ENCODE measurements at places on chromosomes 6 and 20.
A peak's percentile ranks its signal among the peaks of the same experiment; 100 is the strongest.

DNA sequence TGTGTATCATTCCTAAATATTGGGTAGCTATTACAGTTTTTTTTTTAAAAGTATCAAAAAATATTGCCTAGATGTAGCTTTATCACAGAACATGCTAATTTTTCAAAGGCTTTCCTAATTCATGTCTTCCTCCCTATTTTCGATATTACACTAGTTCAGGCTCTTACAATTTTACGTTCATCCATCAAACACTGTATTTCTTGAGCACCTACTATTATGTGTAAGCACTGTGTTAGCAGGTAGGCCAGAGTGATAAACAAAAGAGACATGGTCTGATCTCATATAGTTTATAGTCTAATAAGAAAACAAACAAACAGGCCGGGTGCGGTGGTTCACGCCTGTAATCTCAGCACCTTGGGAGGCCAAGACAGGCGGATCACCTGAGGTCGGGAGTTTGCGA lies 69.5 kb downstream of the FAM217A start:
- DNase-seq: no peak

- no peak for DNase-seq
Measured at GRCh38 chr6:134719911-134720310, 230.0 kb downstream of the ALDH8A1 start.

GRCh38 chr6:35047265-35048011 lies 93.7 kb downstream of the TCP11 start:
- no peak for DNase-seq

- DNase-seq: no peak
Measured at GRCh38 chr20:58224097-58224496, 4.4 kb downstream of the ANKRD60 start.

DNA sequence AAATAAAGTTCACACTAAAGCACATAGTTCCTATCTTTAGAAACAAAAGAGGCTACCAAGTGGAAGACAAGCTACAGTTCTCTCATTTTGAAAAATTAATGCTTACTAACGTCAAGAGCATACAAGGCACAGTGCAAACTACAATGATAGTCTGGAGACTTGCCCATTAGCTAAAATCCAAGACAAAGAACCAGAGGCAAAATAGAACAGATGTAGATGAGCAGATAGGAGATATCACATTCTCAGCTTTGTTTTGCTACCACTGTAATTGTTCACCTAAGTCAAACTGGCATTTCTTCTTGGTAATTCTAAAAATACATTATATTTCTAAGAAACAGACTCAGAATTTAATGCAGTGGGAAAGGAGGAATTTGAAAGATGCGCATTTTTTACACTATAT lies 5.2 kb downstream of the TMEM30A start:
- DNase-seq: no peak

DNA sequence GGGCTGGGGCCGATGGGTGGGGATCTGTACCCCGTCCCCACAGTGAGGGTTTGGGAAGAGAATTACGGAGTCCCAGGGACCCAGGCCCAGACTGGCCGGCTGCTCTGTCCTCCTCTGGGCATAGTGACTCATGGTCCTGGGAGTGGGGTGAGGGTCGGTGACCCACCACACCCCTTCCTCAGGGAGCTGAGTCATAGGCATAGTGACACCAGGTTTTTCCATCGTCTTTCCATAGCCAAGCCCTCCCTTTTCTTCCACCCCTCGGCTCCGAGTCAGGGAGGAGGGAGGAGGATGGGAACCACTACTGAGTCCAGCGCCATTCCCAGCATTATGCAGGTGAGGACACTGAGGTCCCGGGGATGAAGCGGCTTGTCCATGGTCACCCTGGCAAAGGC lies 8.9 kb downstream of the CYP21A2 start:
- no peak for DNase-seq

- no peak for DNase-seq
Measured at GRCh38 chr6:29925727-29926412, 16.5 kb upstream of the HLA-A start.

DNA sequence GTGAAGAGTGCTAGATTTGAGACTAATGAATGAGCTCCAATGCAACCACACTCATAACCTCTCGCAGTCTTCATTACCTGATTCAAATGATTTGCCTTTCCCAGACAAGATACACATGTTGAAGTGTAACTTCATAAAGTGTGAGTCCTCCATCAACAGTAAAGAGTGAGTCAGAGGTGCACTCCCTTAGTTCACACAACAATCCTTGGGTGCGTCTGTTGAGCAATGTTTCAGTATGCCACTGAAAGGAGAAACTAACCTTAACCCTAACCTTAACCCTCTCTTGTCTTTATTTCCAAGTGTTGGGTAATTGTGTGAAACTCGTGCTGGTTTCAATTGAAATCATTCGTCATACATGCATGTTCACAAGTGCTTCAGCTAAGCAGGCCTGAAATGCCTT lies 21.0 kb upstream of the RIN2 start:
- DNase-seq: no peak

- no peak for DNase-seq
Measured at GRCh38 chr6:150535151-150535804, 64.4 kb upstream of the PLEKHG1 start.

- DNase-seq: no peak
Measured at GRCh38 chr6:50913105-50913770, 94.6 kb downstream of the TFAP2B start.

DNA sequence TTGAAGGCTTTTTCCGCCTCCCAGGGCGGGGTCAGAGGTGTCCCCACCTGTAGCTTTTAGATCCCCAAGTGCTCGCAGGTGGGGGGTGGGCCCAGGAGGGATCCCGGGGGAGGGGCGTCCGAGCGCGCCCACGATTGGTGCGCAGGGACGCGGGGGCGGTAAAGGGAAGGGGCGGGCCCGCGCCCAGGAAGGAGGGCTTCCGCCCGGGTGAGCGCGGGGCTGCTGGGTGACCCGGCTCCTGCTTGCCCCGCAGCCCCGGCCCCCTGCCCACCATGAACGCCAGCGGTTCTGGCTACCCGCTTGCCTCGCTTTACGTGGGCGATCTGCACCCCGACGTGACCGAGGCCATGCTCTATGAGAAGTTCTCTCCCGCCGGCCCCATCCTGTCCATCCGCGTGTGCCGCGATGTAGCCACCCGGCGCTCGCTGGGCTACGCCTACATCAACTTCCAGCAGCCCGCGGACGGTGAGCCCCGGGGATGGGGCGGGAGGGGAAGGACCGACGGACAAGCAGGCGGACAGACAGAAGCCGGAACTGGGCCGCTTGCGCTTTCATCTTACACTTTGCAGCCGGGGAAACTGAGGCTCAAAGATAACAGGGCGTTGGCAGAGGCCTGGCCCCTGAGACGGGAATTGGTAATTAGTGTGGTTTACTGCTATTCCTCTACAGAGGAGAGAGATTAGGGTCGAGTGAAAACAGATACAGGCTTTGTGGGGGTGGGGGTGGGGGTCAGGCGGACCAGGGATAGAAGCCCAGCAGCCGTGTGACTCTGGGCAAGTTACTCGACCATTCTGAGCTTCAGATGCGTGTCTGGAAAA lies at the start of gene PABPC1L:
Gene PABPC1L (plus strand): TSS at position 189 of the 818 bp plus-strand sequence. CDS start 84 bp downstream, at position 273.
- DNase-seq: no peak

DNA sequence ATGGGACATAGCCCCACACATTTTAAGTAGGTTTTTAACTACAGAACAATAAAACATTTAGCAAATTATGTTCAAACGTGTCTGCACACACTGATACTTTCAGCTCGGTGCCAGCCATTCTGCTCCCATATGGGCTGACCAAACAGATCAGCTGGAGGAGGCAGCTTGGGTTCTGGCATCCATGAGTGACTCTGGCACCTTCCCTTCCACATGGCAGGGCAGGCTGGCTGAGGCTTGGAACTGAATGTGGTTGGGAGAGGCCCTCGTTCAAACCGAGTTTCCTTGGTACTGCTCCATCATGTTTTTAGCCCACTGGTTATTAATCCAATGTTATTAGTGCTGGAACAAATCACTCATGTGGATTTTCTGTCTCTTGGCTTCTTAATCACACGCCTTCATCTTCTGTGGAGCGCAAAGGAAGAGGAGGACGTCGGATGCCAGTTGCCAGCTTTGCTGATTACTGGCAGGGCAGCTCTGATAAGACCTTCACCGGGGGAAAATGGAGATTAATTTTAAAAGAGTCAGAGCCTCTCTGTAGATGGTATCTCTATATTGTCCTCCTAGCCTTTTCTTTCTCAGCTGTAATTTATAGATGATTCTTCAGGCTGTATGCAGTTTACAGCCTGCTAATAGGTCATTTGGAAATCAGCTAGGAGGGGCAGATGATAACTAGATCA lies 93.1 kb upstream of the TIAM2 start:
- DNase-seq: no peak

- no peak for DNase-seq
Measured at GRCh38 chr20:46159101-46159897, 41.2 kb downstream of the CD40 start.

DNA sequence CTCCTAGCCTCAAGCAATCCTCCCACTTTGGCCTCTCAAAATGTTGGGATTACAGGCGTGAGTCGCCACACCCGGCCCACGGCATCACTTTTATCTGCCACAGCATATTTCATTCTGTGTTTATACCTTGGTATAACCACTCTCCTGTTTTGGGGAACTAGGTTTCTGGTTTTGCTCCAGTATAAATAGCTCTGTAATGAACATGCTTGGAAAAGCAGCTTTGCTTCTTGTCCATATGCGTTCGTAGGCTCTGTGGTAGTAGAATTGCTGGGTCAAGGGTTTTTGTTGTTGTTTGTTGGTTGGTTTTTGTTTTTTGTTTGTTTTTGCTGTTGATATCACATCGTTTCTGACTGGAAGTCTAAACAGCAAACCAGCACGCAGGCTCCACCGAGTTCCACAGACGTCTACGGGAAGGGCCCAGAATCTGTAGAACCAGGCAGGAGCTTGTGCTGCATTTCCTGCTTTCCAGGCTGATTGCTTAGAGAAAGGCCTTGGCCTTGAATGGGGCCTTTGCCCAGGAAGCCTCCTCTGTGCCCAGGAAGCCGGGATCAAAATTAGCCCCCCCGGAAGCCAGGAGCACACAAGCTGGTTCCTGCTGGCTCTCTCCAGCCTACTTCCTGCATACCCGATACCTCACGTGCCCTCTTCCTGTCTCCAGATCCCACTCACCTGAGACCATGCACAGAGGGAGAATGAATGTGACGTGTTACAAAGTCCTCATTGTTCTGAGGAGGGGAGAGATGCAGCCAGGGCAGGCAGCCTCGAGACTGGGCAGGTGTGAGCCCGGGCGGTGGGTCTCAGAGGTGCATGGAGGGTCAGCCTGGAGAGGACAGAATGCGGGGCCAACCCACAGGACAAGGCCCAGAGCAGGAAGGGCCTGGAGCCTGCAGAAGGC lies 34.7 kb downstream of the AAR2 start:
- no peak for DNase-seq

- DNase-seq: no peak
Measured at GRCh38 chr6:21404577-21404976, 189.0 kb upstream of the SOX4 start.

DNA sequence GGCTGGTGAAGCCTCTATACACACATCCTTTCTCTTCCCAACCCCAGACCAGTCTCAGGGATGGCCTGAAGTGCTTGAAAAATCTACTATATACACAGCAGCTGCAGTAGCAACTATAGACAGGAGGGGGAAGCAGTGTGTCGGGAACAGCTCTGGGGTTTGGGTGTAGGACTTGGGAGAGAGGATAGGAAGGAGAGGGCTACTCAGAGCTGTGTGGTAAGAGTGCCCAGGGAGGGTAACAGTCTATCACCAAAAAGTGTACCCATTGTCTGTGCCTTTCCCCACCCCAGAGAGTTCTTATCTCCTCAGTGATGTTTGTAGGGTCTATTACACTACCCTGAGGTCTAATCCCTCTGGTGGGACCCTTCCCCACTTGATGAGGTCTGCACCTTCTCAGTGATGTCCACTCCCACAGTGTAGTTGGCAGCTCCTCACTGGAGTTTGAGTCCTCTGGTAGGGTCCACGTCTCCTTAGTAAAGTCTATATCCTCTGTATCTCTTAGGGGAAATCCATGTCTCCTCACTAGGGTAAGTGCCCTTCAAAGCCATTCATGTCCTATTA lies 1.5 kb upstream of the GGT7 start:
- peak; percentile 71 for DNase-seq

DNA sequence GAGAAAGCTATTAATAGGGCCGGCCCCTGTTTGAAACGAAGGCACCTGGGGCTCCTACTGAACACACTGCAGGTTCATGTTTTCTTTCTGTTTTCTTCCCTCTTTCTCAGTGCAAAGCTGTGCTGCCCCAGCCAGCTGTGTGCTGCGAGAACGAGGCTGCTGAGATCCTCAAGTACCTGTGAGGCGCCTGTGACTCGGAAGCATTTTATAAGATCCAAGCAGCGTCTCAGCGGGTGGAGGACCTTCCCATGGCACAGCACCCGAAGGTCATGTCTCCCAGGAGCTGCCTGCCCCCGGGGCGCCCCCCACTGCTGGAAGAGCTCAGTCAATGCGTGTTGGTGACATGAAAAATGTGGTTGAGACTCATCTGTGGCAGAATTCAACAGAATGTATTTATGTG lies 66.3 kb downstream of the SMOC2 start:
- no peak for DNase-seq

DNA sequence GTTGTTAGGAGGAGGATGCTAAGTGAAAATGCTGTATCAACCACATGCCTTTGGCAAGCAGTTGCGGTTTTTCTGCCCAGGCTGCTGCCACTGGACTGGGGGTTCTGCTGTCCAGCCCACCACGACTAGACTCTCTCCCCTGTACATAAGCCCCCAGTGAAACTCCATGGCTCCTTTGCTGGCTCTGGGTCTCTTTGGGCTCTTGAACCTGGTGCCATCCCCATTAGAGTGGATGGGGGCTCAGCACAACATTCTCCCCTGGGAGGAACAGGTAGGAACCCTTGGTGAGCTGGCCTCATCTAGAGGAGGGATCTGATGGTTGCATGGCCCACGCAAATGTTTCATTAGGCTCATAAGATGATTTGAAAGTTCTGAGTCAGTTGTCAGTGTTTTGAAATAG lies 204.8 kb upstream of the KCNG1 start:
- DNase-seq: no peak

DNA sequence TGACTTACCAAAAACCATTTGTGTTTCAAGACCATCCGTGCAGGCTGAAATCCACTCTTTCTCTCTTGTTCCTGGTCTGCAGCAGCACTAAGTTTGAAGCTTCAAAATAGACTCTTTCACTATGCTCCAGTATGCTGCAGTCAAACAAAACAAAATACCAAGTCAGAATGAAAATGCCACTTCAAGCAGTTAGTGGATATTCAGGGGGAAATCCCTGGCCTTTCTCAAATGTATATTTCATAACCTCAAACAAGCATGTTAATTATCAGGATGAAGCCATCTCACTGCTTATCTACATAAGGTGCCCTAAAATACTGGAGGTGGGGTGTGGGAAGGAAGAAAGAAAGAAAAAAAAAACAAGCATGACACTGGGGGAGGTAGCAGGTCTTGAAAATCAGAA lies 103.5 kb downstream of the ATXN1 start:
- no peak for DNase-seq

- no peak for DNase-seq
Measured at GRCh38 chr20:58168843-58169242, 59.6 kb downstream of the ANKRD60 start.

- DNase-seq: no peak
Measured at GRCh38 chr6:128114164-128114563, 213.3 kb upstream of the THEMIS start.
